Forelimb muscle (tissue), 1 donor: ENCODE measurements at places on chromosomes 12 and 14. TPM values are rescaled to one million over a fixed set of nuclear protein-coding genes. Genes with fewer than 3 reads are reported as not detected.

- DNase-seq = no peak
Observed at GRCh38 chr12:44654646-44655639, 221.2 kb downstream of the NELL2 start.

- DNase-seq = no peak
Observed at GRCh38 chr12:2879853-2880252, 2.8 kb downstream of the RHNO1 start.

DNA sequence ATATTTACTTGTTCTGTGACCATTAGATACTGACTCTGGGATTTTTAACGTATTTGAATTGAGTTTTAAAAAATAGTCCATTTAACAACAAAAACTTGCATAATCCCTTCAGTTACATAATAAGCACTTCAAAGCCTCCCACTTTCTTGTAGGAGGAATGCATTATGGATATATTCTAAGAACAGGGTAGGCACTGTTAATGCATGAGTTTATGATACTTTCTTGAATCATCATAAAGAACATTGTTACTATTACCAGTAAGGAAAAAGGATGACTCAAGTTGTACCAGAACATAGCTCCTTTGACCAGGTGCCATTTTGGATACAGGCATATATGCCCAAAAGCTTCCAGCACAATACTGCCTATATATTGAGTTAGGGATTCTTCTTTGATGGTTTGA lies 671.4 kb downstream of the GALC start:
- no peak for DNase-seq

DNA sequence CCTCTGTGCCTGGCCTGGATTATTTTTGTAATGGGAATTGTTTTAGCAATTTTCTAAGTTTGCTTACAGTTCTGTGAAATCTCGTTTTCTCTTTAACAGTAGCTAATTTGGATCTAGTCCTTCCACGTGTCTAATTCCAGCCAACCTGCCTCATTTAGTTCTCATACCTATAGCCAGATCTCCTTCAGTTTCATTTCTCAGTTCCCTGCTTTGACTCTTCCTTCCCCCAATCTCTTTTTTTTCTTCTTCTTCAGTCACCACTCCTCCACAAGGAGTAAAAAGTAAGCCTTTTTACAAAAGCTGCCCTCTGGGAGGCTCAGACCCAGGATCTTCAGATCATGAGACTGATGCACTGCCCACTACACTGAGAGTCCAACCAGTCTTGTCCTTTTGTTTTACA lies 1.4 kb downstream of the THTPA start:
- DNase-seq = no peak

Gene ART4
- 0.19 TPM for polyA plus RNA-seq
